ENCODE measurements at places on chromosomes 2 and 18. TPM values are rescaled to one million over a fixed set of nuclear protein-coding genes. Genes with fewer than 3 reads are reported as not detected.

Gene IL1F10
- not detected for polyA plus RNA-seq

DNA sequence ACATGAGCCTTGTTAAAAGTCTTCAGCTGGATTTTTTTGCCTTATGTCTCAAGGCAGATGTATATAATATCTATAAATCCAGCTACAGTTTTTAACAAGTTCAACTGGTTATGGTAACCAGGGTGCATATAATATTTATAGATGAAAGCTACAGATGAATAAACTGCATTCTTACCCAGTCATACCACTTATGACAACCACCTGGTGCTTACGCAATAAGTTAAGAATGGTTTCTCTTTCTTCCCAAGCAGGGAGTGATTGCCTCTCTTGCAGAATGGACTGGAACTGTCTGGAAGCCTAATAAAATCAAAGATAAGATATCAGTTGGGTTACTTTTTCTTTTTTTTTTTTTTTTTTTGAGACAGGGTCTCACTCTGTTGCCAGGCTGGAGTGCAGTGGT, 19.6 kb downstream of the DHX57 start:
- H3K27ac ChIP-seq, result no peak overlapping the region
- no peaks in the 10 kb centered on the region for H3K27me3 ChIP-seq
- H3K4me3 ChIP-seq, result no peak overlapping the region
- H3K4me1 ChIP-seq, result no peaks in the 10 kb centered on the region

GRCh38 chr18:46405832-46406538, 251.0 kb downstream of the LOXHD1 start:
- H3K4me1 ChIP-seq, result no peaks in the 10 kb centered on the region
- no peak overlapping the region for H3K4me3 ChIP-seq
- no peaks in the 10 kb centered on the region for H3K36me3 ChIP-seq
- no peak overlapping the region for H3K27ac ChIP-seq
- no peaks in the 10 kb centered on the region for H3K27me3 ChIP-seq

Gene ELOA2
- polyA plus RNA-seq, result not detected

Gene POMC
- 7.9 TPM for polyA plus RNA-seq

DNA sequence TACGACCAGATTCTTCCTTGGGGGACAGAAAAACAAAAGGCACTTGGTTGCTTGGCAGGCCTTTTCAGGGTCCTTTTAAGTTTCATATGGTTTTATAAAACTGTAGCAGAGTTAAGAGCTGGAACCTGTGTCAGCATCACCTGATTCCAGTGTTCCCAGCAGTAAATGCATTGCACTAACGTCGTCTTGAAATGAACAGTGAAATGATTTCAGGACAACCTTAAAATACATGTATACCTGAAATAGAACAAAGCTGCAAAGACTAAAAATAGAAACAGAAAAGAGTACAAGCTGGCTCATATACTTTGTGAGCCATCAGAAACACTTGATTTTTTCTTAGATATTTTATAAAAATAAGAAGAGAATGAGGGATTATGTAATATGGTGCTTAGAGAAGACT, 51.9 kb downstream of the ACSL3 start:
- no peaks in the 10 kb centered on the region for H3K27me3 ChIP-seq
- no peak overlapping the region for H3K27ac ChIP-seq
- H3K4me1 ChIP-seq, result no peaks in the 10 kb centered on the region
- no peak overlapping the region for H3K4me3 ChIP-seq
- no peaks in the 10 kb centered on the region for H3K36me3 ChIP-seq

GRCh38 chr2:241965931-241966412, 96.4 kb downstream of the RTP5 start:
- no peaks in the 10 kb centered on the region for H3K36me3 ChIP-seq
- peak; percentile 57 for DNase-seq
- no peaks in the 10 kb centered on the region for H3K27me3 ChIP-seq
- peaks cover 8% of the 10 kb centered on the region for H3K4me1 ChIP-seq
- no peak overlapping the region for H3K27ac ChIP-seq

Gene SIX3
- polyA plus RNA-seq, result not detected

DNA sequence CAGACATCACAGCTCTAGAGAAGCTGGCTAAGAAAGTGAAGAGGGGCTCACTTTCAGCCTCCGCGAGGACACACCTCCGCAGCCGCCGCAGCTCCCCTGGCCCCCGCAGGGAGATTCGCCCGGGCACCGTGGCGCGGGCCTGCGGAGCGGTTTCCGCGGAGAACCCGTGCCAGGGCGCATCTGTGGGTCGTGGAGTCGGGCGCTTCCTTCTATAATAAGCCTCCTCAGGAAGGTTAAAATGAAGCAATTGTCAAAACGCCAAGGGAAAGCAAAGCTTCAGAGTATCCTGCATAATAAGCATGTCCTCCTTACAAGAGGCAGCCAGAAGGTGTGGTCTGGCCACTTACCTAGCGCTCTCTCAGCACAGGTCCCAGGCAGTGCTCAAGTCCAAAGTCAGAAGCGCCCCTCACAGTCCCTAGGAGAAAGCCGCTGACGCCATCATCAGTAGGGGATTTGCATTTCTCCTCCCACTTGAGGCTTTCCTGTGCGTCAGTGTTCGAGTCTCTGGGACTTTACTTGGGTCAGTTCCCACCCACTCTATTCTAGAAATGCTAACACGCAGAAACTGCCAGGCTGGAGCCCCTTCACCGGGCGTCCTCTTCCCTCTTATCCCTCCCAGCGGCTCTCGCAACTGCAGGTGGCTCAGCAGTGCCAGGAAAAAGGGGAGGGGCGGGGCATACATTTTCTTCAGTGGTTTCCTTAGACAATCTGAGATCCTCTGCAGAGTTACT, at the start of gene STAT4:
Gene STAT4 (minus strand): TSS at position 395 of the 731 bp plus-strand sequence. CDS start 2,791 bp downstream, outside the sequence.
- no peaks in the 10 kb centered on the region for H3K27me3 ChIP-seq
- peak within 1 kb of the TSS; percentile 98 for H3K27ac ChIP-seq
- peaks cover 17% of the 10 kb centered on the region for H3K36me3 ChIP-seq
- H3K4me3 ChIP-seq, result peak within 1 kb of the TSS; percentile 96
- peaks cover 57% of the 10 kb centered on the region for H3K4me1 ChIP-seq

Gene GNLY
- polyA plus RNA-seq, result 13.5 TPM

DNA sequence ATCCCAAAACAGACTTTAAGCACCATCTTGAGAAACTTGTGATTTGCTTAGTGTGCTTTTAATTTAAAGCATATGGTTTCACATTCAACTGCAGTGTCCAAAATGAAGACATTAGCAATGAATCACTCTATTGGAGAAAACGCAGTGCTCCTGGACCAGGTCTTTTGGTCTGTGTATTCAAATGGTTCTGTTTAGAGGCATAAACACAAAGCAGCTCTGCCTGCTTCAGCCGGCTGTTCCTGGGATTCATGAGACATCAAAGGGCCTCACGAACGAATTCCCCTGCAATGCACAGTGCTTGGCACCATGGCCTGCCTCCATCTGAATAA, 117.1 kb upstream of the SP5 start:
- no peaks in the 10 kb centered on the region for H3K36me3 ChIP-seq
- H3K27ac ChIP-seq, result no peak overlapping the region
- no peaks in the 10 kb centered on the region for H3K4me1 ChIP-seq

DNA sequence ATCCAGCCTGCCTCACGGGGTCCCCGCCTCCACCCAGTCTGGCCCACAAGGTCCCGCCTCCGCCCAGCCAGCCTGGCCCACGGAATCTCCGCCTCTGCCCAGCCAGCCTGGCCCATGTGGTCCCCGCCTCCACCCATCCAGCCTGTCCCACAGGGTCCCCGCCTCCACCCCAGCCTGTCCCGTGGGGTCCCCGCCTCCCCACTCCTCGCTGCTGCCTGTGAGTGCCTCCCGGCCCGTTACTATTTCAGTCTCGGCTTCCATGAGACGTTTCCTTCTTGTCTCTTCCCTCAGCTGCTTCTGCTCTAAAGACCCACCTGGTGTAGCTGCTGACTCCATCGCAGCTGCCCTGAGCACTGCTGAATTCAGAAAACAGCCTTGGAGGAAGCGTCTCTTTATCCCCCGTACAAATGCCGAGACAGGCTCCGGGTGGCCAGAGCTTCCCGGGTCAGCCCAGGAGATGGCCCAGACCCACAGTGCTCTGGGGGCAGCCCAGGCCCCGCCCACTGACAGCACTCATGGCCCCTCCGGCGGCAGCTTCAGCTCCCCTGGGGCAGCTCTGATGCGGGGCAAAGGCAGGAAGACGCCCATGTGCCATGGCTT, 69.8 kb downstream of the NFATC1 start:
- H3K4me3 ChIP-seq, result no peak overlapping the region
- H3K4me1 ChIP-seq, result no peaks in the 10 kb centered on the region
- H3K27ac ChIP-seq, result no peak overlapping the region
- no peaks in the 10 kb centered on the region for H3K36me3 ChIP-seq
- DNase-seq, result no peak
- H3K27me3 ChIP-seq, result no peaks in the 10 kb centered on the region

DNA sequence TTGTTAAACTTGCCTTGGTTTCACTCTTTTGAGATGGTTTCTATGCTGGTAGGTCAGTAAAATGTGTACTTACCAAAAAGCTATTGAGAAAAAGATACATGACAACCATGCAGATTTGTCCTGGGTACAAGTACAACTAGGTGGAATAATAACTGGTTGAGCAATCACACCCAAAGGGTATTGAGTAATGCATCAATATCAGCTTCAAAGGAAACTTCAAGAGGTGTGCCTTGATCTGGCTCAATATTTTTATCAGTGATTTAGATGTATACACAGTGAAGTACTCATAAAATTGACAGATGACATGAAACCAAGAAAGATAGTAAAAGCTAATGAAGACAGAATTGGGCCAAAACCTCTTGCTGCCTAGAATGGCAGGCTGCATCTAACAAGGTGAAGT, 21.7 kb upstream of the GALNT1 start:
- H3K4me1 ChIP-seq, result no peaks in the 10 kb centered on the region
- no peak overlapping the region for H3K4me3 ChIP-seq
- DNase-seq, result no peak
- no peaks in the 10 kb centered on the region for H3K36me3 ChIP-seq

Data from naive thymus-derived CD4-positive, alpha-beta T cell (primary cell).